ENCODE measurements at places on chromosomes 1 and 21.
A peak's percentile ranks its signal among the peaks of the same experiment; 100 is the strongest.

DNA sequence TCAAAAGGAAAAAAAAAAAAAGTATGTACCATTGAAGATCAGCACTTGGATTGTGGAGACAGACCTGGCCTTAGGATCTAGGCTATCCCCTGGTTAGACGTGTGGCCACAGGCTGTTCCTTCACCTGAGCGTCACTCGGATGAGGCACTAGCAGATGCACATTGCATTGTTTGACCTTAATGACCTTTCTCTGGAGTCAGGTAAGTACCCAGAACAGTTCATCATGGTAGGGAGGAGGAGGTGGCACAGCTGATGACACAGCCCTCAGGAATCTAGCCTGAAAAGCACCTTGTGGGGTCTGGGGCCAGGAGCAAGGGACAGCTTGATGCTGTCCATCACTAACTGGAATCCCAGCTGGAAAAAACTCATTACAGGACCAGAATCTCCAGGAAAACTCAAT, 21.2 kb downstream of the NECAP2 start:
- DNase-seq = no peak

DNA sequence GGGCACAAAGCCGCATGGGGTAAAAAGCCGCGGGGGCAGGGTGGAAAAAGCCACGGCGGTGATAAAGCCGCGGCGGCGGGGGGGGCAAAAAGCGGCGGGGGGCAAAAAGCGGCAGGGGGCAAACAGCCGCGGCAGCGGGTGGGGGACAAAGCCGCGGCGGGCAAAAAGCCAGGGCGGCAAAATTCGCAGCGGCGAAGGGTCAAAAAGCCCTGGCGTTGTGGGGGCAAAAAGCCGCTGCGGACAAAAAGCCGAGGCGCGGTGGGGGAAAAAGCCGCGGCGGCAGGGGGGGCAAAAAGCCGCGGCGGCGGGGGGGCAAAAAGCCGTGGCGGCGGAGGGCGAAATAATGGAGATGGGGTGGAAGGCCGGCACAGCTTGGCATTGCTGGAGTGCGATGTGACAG, 3902.9 kb downstream of the SRGAP2C start:
- peak; percentile 34 for DNase-seq

DNA sequence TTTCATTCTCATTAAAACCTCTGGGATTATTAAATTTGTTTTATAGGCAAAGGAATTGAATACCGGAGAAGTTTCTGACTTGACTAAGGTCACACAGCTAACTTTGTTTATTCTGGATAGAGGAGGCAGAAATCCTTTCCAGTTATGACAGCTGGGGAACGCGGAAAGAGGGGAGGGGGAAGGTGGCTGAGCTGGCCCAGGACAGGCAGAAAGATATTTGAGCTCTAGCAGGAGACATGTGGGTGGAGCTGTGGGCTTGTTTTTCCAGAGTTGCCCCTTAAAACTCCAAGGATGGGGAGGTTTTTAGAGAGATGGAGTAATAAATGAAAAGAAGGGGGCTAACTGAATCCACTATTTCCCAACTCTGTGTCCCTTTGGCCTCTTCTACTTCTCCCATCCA, 27.8 kb downstream of the FOXD2 start:
- DNase-seq = no peak

- no peak for DNase-seq
Measured at GRCh38 chr1:202090994-202091393, 31.7 kb upstream of the GPR37L1 start.

DNA sequence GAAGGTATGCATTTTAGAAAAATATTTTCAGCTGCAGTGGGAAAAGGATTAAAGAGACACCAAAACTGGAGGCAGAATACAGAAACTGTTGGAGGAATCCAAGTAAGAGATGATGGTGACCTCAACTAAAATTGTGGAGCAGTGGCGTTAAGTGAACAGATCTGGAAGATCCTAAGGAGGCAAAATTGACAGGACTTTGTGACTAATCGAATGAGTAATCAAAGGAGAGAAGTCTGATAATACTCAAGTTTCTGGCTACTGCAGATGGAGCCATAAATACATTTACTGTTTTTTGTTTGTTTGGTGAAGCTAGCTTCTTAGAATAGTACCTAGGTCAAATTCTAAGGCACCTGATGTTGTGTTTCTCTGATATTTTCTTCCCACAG, 3.1 kb downstream of the CTBS start:
- DNase-seq = no peak

- no peak for DNase-seq
Measured at GRCh38 chr1:183080406-183080805, 57.2 kb downstream of the LAMC1 start.

DNA sequence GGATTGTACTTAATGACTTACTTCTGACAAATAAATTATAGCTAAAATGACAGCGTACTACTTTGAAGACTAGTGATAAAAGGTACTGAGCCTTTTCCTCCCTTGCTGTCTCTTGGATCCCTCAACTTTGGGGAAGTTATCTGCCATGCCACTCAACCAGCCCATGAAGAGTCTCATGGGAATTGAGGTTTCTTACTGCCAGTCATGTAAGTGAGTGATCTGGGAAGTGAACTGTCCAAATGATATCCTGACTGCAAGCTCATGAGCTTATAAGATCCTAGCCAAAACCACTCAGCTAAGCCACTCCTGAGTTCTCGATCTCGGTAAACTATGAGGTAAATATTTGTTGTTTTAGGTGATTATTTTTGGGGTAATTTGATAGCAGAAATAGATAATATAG, 247.8 kb downstream of the NCAM2 start:
- DNase-seq = no peak

- DNase-seq = no peak
Measured at GRCh38 chr1:14724678-14725077, 126.2 kb downstream of the KAZN start.

- DNase-seq = no peak
Measured at GRCh38 chr1:180854001-180854400, 58.7 kb upstream of the KIAA1614 start.

- no peak for DNase-seq
Measured at GRCh38 chr1:58575551-58576324, 1.3 kb downstream of the TACSTD2 start.

DNA sequence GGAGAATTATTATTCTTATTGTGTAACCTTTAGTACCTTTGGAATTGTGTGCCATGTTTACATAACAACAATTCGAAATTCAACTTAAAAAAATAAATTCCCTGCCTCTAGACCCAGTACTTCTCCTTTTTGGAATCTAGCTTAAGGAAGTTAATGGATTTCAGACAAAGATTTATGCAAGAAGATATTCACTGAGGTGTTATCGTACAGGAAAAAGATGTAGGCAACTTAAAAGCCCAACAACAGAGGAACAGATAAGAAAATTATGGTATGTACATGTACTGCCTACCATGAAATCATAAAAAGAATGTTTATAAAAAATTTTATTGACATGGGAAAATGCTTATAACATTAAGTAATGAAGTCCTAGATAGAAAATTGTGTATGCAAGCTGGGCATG, 18.2 kb upstream of the STMN1 start:
- no peak for DNase-seq

GRCh38 chr1:78072216-78072615, 26.4 kb downstream of the GIPC2 start:
- no peak for DNase-seq

- no peak for DNase-seq
Measured at GRCh38 chr1:172673761-172674160, 14.9 kb downstream of the FASLG start.

DNA sequence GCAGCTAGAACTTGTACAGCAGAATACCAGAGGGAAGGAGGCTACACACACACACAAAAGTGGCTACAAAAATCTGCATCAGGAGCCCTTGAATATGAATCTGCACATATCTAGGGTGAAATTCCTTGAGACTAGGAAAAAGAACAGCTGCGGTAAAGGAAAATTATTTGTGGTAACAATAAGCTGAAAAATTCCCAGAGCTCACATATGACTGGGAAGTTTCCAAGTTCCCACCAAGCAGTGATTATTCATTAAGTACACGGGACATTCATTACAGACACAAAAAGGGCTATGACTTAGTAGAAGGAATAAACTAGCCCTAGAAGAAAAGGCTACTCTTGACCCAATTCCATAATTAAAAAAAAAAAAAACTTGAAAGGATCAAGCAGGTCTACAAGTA, 149.5 kb upstream of the BACE2 start:
- DNase-seq = no peak

DNA sequence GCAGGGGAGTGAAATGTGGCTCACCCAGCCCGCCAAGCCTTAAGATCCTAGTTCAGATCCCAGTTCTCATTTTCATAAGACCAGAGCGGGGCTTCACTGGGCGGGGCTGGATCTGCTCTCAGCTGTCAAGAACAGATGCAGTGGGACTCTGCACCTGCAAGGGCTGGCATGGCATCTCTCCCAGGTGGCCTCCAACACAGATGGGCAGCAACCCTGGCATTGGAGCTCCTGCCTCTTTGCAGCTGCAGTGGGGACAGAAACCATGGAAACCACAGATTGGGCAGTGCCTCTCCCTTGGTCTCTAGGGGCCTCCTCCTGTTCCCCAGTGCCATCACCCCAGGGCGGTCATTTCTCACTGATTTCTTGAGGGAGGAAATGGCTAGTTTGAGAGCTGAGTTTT, 267.7 kb downstream of the PRDM2 start:
- no peak for DNase-seq

DNA sequence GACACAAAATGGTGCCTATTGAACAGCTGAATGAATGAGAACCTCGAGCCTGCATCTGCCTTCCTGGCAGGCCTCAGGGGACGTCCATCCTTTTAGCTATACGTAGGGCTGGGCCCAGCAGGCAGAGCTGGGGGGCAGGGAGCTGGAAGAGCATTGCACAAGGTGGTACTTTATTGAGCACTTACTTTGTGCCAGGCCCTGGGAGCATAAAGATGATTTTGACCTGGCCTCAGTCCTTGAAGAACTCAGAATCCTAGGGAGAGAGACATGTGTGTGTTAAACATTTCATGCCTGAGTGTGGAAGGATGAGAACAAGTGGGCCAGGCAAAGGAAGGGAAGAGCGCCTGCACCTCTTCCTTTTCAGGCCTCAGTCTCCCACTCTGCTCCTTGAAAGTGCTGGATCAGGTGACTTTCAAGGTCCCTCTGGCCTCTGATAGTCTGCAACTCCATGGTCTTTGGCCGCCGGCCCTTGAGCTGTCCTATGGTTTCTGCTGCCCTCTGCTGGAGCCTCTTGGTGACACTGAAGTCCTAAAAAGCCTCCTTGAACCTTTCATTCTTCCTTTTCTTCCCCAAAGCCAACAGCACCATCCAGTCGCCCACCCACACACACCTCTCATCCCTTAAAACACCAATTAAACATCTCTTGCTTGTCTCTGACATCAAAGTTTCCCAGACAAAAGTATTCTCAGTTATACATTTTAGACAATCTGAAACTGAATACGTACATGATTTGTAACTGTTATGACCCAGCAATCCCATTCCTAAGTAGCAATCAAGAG, 3.5 kb upstream of the PEAR1 start:
- DNase-seq = peak; percentile 80

DNA sequence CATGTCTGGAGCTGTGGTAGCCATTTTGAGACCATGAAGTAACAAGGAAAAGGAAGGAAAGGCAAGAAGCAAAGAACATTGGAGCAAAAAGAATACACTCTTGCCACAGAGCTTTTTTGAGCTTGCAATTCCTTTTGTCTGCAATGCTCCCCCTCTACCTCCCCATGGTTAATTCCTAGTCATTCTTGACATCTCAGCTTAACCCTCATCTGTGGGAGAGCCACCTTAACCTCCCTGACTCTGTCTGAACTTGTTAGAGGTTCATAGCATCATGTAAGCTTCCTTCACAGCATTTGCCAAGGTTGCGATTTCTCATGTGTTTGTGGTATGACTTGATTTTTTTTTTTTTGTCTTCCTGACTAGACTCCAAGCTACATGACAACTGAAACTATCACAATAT, 564.1 kb upstream of the PLXNA2 start:
- no peak for DNase-seq

DNA sequence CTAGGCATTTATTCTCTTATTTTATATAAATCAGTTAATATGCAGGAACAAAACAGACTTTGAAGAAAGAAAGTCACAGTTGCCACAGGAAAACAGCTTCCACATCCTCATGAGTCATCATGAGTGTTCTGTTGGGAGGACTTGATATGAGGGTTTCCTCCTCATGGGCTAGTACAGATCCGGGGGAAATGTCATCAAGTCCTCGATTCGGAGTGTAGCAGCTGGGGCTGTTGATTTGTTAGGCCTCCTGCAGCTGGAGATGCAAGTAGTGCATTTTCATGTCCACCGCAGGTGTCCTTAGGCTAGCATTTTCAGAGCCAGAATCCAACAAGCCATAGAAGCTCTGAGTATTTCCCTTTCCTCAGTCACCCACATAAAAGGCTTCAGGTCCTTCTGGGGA, 36.7 kb downstream of the ADAM30 start:
- no peak for DNase-seq

DNA sequence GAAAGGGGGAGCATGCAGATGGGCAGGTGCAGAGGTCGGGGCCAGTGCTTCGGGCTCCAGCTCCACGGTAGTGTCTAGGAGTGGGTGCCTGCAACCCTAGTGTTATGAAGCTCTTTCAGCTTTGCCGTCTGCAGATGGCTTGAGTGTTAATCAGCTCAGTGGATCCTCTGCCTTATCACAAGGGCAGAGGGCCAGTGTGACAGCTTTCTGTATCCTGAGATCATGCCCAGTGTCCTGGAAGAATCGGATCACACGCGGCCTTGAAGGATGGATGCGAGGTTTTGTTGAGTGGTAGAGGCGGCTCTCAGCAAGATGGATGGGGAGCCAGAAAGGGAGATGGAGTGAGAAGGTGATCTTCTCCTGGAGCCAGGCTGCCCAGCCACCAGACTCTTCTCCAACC, 25.5 kb upstream of the C1orf146 start:
- DNase-seq = no peak

DNA sequence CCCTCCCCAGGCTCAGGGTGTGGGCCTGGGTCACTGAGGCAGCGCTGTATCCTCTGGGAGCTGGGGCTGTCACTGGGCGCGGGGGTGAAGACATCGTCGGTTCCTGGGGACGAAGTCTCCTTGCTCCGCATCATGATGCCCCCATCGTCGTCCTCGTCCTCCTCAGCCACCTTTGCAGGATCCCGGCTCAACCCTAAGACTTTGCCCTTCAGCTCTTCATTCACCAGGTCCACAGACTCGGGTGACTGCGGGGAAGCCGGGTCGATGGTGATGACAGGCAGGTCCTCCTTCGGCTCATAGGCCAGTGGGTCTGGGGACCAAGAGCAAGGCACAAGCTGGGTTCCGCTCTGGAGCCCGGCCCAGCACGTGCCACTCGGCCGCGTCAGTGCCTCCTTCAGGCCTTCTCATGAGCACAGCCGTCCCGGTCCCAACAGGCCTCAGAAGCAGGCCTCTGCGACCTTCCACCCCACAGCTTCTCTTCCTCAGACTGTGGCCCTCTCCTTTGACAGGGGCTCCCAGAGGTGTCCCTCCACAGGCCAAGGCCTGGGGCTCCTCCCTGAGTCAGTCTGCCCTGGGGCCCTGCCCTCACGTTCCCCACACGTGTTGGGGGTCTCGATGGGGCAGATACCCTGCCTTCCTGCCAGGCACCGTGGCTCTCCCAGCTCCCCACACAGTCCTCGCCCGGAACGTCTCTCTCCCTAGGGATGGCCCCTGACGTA, 54.4 kb downstream of the SLC9A1 start:
- DNase-seq = no peak

- no peak for DNase-seq
Measured at GRCh38 chr21:35482933-35483662, 434.0 kb upstream of the RUNX1 start.
